Activated CD4-positive, CD25-positive, alpha-beta regulatory T cell (primary cell): ENCODE measurements at places on chromosomes 16 and 17.

DNA sequence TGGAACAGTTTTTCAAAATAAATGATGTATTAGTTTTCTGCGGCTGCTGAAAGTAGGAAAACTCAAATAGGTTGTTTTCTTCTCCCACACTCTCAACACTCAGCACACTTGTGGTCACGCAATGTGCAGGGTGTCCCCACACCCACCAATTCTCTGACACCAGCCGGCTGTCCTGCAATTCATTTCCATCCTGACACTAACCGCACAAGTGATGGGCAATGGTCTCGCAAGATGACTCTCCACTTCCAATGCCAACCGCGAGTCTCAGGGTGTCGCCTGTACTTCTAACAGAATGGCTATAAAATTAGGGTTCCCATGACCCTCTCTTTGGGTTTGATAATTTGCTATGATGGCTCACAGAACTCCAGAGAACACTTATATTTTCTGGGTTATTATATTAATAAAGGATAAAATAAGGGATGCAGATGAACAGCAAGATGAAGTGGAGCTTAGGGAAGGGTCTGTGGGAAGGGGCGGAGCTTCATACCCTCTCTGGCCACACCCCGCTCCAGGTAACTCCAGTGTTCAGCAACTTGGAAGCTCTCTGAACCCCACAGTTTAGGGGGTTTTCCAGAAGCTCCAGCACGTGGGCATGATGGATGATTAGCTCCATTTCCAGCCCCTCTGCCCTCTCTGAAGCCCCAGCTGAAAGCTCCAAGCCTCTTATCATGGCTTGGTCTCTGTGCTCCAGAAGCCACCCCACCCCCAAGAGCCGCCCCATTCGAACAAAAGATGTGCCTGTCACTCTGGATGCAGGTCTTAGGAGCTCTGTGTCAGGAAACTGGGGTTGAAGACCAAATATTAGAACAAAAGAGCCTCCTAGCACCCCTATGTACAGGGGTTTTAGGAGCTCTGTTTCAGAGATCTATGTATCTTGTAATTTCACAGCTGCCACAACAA lies 19.8 kb downstream of the TAF1C start:
- no peak for DNase-seq

DNA sequence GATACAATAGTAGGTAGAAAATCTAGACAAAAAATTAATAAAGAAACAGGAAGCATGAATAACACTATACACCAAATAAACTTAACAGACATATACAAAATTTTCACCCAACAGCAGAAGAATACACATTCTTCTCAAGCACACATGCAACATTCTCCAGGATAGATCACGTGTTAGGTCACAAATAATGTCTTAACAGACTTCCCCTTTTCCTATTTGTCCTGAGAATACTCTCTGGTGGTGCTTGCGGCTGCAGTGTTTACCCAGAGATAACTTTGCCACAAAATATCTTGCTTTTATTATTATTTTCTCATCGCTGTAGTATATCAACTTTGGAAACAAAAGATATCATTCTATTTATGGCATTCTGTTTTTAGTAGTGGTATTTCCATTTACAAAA lies 40.6 kb upstream of the ZNF267 start:
- no peak for DNase-seq

DNA sequence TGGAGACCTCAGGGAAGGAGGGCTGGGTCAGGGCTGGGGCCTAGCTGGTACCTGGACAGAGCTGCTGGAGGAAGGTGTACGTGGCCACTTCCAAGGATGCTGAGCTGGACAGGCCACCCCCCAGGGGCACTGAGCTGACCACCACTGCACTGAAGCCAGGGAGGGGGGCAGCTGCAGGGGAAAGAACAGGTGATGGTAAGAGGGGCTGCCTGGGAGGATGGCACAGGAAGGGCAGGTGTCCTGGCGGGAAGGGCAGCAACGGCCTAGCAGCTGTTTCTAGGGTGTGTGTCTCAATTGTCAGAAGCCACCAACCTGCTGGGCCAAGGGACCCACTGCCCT lies 1.8 kb downstream of the GALK1 start:
- DNase-seq: no peak

DNA sequence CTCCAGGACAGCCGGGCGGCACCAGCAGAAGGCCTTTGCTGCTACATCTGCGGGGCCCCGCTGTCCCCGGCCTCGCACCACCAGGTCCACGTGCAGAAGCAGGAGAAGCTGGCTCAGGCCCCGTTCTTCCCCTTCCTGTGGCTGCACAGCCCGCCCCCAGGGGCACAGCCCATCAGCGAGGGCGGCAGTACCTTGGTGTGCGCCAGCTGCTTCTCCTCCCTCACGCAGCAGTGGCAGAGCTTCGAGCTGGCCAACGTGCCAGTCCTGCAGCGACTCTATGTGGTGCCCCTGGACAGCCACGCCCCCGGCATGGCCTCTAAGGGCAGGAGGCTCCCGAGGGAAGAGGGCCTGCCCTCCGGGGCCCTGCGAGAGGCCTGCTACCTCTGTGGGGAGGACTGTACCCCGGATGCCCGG lies 58.3 kb upstream of the CIBAR2 start:
- DNase-seq: no peak

GRCh38 chr16:31202414-31203375 lies at the start of gene PYCARD:
PYCARD (minus strand) TSS chr16:31202760; CDS start chr16:31202690, 70 bp downstream.
- no peak for DNase-seq

- no peak for DNase-seq
Measured at GRCh38 chr16:2226245-2226793, 2.9 kb downstream of the E4F1 start.

DNA sequence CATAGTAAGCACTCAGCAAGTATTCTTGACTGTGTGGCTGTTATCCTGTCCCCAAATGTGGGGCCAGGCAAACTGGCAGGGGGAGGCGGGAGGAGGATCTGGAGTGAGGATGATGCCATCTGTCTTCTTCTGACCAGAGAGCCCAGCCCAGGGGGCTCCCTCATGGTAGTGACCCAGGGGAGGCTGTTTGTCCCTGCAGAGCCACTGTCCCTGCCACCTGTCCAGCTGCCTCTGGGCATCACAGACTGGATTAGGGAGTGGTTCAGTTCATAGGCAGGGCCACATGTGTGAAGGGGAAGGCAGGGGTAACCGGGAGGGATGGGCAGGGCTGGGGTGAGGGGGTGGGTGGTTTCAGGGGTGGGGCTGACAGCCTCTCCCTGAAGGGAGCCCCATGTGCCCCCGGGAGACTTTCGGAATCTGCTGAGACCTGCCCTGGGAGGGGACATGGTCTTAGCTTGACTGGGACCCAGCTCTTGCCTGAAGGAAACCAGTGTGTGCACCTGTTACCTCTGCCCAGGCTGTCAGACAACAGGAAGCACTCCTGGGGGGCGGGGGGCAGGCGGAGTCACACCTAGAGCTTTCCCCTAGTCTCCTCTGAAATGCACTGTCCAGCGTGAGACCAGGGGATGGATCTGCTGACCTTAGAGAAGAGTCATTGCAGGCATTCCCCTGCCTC lies 15.2 kb downstream of the ARHGAP23 start:
- no peak for DNase-seq

- no peak for DNase-seq
Measured at GRCh38 chr16:85616607-85617321, 3.6 kb downstream of the GSE1 start.

DNA sequence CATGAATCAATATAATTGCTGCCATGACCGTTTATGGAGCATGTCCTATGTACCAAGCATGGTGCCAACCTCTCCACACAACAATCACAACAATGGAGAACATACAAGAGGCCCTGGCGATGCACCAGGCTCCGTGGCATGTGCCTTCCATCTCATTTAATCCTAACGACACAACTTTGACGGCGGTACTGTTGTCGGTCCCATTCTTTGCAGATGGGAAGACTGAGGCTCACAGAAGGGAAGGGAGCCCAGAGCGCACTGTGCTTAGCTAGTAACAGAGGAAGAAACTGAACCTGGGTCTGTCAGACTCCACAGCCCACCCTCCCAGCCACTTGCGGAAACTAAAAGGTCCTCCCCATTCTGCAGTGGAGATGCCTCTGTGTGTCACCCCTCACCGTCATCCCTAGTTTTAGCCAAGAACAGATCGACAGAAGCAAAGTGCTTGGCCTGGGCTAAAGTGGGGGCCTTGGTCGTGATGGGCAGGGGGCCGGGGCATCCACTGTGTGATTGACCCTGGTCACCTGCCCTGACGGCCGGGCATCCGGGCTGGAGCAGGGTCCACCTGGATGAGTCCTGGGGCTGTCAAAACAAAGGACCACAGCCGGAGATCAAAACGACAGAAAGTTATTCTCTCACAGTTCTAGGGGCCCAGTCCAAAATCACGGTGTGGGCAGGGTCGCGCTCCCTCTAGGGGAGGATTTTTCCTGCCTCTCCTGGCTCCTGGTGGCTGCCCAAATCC lies 183.9 kb downstream of the C16orf95 start:
- DNase-seq: no peak

GRCh38 chr17:18099516-18099915 lies 9.0 kb upstream of the MYO15A start:
- no peak for DNase-seq

- no peak for DNase-seq
Measured at GRCh38 chr17:4186357-4186881, 43.4 kb downstream of the CYB5D2 start.

GRCh38 chr17:82103553-82104451 lies 5.8 kb upstream of the FASN start:
- no peak for DNase-seq

DNA sequence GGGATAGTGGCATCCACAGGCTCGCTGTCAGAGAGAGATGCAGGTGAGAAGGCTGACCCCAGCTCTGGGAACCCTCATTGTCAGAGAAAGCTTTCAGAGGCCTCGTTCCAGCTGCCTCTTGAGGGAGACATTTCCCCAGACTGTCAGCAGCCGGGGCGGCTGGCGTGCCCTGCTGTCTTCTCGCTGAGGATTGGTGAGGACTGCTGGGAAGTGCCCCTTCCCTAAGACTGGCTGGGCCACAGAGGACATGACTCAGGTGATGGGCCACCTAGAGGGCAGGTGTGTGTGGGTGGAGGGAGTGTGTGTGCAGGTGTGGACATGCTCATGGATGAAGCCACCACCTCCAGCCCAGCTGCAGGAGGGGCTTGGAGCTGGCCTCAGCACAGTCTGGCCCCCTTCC lies 25.3 kb downstream of the SPACA3 start:
- DNase-seq: no peak

- no peak for DNase-seq
Measured at GRCh38 chr16:29678691-29679267, at the start of gene QPRT. QPRT (plus strand) TSS chr16:29679180; CDS start chr16:29679198, 18 bp downstream.

- no peak for DNase-seq
Measured at GRCh38 chr16:67441271-67441753, 10.4 kb downstream of the HSD11B2 start.

DNA sequence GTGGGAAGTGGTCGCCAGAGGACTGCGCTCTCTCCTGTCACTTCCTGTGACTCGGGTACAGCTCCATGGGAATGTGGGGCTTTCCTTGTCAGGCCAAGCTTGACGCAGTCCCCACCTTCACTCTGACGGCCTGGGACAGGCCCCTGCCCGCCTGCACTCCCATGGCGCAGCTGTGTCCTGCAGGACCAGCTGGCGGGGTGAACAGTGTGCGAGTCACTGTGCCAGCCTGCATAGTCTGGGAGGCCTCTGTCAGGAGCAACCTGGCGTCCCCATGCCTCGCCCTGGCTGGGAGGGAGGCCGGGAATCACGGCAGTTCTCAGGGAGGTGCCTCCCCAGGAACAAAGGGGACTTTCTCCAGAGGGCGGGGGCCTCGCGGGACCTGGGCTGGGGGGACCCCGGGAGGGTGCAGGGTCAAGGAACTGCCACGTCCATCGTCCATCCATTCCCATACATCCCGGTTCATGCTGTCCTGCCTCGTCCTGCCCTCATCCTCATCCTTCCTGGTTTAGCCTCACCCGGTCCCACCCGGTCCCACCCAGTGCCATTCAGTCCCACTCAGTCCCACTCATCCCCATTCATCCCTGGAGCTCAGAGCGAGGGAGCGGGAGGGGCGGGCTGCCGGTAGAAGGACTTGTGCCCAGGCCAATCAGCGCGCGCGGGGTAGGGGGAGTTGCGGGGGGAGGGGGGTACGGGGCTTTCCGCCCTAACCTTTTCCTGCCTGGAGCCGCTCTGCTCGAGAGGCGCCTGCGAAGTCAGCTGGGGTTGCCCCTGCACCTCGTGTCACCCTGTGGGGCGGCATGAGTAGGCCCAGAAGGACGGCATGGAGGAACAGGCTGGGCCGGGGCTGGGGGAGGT lies 13.4 kb downstream of the FLYWCH1 start:
- DNase-seq: no peak

GRCh38 chr17:17941015-17941414 lies 31.2 kb downstream of the TOM1L2 start:
- no peak for DNase-seq

GRCh38 chr16:78436846-78437245 lies 337.4 kb downstream of the WWOX start:
- DNase-seq: no peak

- no peak for DNase-seq
Measured at GRCh38 chr17:38579934-38580333, 25.8 kb downstream of the SRCIN1 start.

DNA sequence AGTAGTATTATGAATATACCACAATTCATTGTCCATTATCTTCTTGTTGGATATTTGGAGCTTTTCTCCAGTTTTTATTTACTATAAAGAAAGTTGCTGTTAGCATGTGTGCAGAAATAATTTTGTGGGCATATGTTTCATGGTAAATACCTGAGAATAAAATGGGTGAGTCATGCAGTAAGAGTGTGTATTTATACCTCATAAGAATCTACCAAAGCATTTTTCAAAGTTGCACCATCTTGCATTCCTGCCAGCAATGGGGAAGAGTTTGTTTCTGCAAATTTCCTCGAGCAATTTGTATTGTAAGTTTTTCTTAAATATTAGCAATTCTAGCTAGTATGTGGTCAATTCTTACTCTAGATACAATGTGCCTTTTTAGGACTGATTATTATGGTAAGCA lies 7.9 kb upstream of the MON1B start:
- DNase-seq: no peak

DNA sequence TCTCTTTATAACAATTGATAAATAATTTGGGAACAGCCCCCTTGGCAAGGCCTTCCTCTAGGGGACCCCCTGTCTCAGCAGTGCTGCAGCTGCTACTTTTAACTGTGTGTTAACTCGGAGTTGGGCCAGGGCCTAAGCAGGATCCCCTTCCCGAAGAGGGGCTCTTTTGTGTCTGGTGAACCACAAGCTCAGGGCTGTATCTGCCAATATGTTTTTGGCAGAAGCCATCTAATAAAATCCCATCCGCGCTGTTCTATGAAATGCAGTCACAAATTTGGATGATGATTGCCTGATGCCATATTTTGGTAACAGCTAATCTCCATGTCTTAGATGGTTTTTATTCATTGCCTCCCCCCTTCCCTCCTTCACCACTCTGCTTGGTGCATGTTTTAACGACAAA lies 267.7 kb downstream of the FTO start:
- no peak for DNase-seq

- no peak for DNase-seq
Measured at GRCh38 chr17:15087946-15088345, 177.2 kb downstream of the PMP22 start.

DNA sequence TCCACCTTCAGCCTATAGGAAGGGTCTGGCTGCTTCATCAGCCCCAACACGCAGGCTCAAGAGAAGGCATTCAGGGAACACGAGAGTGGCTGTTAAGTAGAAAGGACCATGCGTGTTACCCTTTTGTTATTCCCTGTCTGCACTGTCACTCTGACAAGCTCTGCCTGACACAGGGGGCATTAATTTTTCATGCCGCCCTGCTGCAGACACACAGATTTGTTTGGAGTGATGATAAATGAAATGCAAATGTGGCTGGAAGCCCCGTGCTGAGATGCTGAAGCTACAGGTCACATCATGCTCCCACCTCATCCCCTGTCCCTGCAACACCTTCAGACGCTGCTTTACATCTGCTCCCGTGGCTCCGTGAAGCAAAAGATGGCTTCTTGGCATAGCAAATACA lies 97.7 kb downstream of the USP31 start:
- no peak for DNase-seq

- no peak for DNase-seq
Measured at GRCh38 chr17:1960545-1960912, 64.6 kb downstream of the RTN4RL1 start.

- no peak for DNase-seq
Measured at GRCh38 chr16:57653936-57654335, 14.2 kb upstream of the ADGRG3 start.
